ENCODE measurements at places on chromosomes 4 and X. TPM values are rescaled to one million over a fixed set of nuclear protein-coding genes. Genes with fewer than 3 reads are reported as not detected.

GRCh38 chr4:8331575-8331955, 62.0 kb downstream of the HTRA3 start:
- DNase-seq, result no peak

DNA sequence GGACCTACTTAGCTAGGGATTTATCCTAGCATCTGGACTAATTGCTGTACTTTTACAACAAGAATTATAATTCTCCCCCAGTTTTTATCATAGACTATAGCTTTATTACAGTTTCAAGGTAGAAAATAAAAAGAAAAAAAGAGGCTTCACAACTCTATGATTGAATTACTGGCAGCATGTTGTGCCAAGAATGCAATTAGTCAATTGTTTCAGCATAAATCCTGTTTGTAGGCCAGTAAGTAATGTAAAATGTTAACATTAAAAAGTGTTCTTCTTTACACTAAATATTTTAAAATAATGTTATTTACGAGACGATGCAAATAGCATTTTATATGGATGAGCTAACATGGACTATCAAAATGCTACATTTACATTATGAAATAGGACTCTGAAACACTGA, 228.4 kb downstream of the MAPK10 start:
- no peak for DNase-seq

DNA sequence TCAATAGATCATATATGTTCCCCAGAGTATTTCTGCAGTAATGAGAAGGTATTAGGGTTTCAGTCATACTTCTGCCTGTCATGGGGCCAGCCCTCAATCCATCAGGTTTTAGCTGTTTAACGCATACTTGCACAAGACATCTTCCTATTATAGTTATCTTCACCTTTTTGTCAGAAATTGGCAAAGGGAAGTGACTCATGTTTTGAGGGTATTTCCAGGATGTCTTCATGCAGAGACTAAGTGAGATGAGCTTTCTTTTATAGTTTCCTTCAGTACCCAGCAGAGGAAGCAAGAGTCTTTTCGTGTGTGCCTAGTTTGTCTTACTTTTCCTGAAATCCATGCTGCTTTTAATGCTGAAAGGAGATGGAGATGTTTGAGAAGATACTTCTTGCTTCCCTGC, 9.5 kb downstream of the CSTF2 start:
- DNase-seq, result no peak

AR gene
- 26.2 TPM for total RNA-seq

FRAS1 gene
- 12.4 TPM for total RNA-seq

PASD1 gene
- total RNA-seq, result not detected

CT47B1 gene
- not detected for total RNA-seq
